CD14-positive monocyte (primary cell): ENCODE measurements at places on chromosomes 1 and 21. TPM values are rescaled to one million over a fixed set of nuclear protein-coding genes. Genes with fewer than 3 reads are reported as not detected.

GRCh38 chr1:164699815-164700491 is 141.0 kb downstream of the PBX1 start:
- H3K4me3 ChIP-seq, result no peak overlapping the region
- no peak overlapping the region for H3K27ac ChIP-seq

DNA sequence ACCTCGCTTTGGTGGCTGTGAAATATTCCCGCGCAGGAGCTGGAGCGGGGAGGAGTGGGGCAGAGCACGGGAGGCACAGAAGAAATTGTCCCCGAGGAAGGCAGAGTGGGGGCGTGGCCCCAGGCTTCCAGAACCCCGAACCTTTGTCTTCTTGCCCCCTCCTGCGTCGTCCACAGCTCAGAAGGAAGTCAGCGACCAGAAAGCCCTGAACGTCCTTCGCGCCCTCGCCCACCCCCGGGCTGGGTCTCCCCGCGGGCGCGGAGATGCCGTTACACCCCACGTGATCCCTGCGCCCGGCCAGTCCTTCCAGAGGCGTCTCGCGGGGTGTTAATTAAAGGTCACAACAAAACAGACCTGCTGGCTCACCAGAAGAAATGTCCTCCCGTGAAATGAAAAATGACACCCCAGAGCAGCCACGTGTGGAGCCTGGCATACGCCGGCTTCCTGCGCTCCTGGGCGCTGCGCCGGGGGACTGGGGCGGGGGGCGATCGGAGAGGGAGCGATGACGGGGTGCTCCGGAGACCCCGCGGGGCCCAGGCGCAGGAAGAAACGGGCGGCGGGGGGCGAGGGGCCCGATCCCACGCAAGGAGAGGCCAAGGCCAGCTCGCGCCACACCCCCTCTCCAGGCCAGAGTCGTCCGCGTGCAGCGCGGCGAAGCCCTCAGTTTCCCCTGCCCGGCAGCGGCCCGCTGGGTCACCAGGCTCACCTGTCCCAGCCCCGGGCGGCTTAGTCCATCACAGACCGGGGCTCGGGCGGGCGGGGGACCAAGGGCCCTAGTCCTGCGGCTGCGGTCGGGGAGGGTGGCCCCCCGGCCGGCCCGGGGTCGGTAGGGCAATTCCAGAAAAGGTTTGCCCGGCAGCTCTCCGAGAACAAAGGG is 995 bp upstream of the KIF26B start:
- peaks cover 44% of the 10 kb centered on the region for H3K4me1 ChIP-seq
- no peaks in the 10 kb centered on the region for H3K36me3 ChIP-seq
- peaks cover 82% of the 10 kb centered on the region for H3K27me3 ChIP-seq
- H3K27ac ChIP-seq, result no peak overlapping the region
- peak overlapping the region; percentile 21 for H3K4me3 ChIP-seq

DNA sequence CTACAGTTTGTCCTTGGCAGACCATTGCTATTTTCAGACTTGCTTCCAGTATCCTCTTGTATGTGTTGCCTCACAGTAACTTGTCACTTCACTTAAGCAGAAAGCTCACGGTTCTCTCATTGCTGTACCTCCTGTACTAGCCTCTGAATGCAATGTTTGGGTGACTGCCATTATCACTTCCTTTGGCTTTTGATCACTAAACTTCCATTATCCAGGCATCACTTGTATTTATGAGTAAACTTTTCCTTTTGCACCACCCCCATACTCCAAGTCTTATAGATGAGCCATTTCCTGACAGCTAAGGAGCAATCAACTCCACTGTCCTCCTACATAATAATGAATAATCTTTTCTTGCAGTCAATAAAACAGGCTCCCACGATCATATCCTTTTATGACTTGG is 255.3 kb downstream of the PDE4B start:
- DNase-seq, result no peak
- no peaks in the 10 kb centered on the region for H3K36me3 ChIP-seq
- H3K4me1 ChIP-seq, result no peaks in the 10 kb centered on the region
- no peaks in the 10 kb centered on the region for H3K27me3 ChIP-seq

DNA sequence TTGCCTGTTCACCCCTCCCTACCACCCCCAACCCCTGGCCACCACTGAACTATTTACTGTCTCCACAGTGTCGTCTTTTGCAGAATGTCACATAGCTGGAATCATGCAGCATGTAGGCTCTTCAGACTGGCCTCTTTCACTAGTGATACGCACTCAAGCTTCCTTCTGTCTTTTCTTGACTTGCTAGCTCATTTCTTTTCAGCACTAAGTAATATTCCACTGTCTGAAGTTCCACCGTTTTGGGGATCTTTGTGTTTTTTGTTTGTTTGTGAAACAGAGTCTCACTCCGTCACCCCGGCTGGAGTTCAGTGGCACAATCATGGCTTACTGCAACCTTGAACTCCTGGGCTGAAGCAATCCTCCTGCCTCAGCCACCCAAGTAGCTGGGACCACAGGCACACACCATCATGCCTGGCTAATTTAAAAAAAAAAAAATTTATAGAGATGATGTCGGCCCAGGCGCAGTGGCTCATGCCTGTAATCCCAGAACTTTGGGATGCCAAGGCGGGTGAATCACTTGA is 43.4 kb upstream of the SLC25A33 start:
- no peak for DNase-seq
- H3K4me1 ChIP-seq, result peaks cover 6% of the 10 kb centered on the region
- no peaks in the 10 kb centered on the region for H3K36me3 ChIP-seq
- no peak overlapping the region for H3K4me3 ChIP-seq
- no peaks in the 10 kb centered on the region for H3K27me3 ChIP-seq

Gene IGSF21
- polyA plus RNA-seq, result not detected in 2 replicates

Gene CIART
- polyA plus RNA-seq, result not detected

Gene SIKE1
- 26.9 TPM for polyA plus RNA-seq
